NCI-H1930 (cell line): ENCODE measurements at places on chromosomes 2 and 18.
A peak's percentile ranks its signal among the peaks of the same experiment; 100 is the strongest.

GRCh38 chr2:225998653-225999052, 599.1 kb downstream of the NYAP2 start:
- DNase-seq, result no peak

DNA sequence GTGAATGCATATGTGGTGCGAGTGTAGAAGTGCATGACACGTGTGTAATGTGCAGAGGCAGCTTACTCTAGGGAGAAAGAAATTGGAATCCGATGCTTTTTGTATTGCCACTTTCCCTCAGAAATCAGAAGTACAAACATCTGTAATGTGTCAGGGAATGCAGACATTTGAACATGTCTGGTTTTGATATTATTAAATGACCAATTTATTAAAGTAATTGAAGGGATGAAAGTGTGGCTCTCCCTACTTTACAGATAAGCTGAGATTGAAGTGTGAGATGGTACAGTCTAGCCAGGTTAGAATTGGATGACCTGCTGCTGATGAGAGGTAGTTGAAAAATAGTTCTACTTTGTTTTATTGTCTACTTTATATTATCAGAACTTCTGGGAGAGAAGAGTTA, 74.5 kb upstream of the NT5C1B start:
- no peak for DNase-seq

GRCh38 chr2:238426568-238427434, at the start of gene ASB1:
ASB1 (plus strand) TSS chr2:238426927; CDS start chr2:238427071, 144 bp downstream.
- DNase-seq, result peak; percentile 64

DNA sequence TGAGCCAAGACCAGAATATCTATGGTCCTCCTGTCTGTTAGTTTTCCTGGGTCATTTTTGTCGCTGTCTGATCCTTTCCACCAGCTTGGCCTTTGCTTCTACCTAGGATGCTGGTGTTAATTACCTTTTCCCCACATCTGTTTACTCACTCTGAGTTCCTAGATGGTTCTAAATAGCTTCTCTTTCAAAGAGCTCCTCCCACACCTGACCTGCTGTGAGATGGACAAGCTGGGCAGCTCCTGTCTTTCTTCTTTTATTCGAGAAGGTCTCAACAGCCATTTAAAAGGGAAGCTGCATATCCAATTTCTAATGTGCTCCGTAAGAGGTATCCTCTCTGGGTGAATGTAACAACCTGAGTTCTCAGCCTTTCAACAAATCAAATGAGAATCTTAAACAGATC, 156.2 kb downstream of the HRH4 start:
- DNase-seq, result peak; percentile 21

DNA sequence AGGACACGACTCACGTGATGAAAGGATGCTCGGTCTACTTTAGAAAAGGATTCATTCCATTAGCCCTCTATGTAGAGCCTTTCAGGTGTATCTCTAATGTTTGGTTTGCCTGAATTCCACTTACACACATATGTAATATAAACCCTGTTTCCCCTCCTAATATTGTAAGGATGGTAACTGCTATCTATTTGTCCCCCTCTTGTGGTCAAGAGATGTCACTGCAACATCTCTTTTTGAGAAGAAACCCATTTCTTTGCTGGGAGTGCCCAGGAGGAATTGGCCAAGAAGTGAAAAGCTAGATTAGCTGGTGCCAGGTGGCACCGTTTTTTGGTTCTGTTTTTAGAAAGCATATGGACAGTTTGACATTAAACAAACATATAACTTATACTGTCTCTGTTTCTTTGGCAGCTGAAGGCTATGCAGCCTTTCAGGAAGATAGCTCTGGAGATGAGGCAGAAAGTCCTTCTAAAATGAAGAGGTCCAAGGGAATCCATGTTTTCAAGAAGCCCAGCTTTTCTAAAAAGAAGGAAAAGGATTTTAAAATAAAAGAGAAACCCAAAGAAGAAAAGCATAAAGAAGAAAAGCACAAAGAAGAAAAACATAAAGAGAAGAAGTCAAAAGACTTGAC, 41.2 kb downstream of the RALBP1 start:
- DNase-seq, result no peak

- DNase-seq, result no peak
Measured at GRCh38 chr2:54967759-54968365, 82.4 kb downstream of the RTN4 start.

GRCh38 chr2:234795272-234795920, 156.4 kb upstream of the SH3BP4 start:
- no peak for DNase-seq

- no peak for DNase-seq
Measured at GRCh38 chr2:232588031-232588430, 37.5 kb downstream of the EIF4E2 start.

DNA sequence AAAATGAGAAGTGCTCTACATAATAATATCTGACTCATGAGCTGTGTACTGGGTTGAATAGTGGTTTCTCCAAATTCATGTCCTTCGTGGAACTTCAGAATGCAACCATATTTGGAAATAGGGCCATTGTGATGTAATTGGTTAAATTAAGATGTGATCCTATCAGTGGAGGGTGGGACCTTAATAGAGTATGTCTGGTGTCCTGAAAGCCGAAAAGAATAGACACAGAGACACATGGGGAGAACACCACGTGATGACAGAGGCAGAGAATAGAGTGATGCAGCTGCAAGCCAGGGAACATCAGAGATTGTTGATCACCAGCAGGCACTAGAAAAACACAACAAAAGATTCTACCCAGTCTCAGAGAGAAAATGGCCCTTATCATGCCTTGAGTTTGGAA, 310.1 kb downstream of the EXOC6B start:
- DNase-seq, result no peak

DNA sequence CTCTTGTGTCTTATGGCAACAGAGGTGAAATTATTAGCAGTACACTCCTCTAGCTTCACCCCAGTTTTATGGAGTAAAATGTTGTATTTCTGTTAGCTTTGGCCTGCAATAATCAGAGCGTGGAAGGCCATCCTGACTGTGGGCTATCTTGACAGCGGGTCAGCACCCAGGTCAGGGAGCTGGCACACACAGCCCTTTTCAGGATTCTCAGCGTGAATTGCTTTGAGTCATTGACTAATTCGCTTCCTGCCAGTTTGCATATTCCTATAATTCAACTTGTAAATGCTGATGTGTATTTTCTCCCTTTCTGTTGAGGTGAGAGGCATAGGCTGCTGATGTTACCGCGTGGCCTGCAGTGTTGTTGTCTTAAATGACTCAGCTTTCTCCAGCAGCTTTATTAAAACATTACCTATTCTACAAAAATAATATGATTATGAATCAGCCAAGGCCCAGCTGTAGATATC, 109.6 kb upstream of the EML6 start:
- no peak for DNase-seq

DNA sequence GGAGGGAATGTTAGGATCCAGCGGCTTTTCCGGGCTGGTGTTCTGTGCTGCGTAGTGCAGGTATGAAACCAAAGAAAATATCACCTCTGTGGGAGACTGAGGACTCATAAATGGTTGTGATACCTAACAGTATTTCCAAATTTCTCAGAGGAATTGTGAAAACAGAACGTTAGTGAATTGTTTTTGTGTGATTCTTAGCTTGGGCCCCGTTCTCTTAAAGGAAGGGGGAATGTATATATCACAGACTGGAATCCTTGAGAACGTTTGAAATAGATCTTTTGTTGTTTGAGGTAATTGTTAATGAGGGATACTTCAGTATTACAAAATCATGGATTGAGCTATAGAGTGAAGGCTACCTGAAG, 834 bp downstream of the ZNF638 start:
- no peak for DNase-seq

DNA sequence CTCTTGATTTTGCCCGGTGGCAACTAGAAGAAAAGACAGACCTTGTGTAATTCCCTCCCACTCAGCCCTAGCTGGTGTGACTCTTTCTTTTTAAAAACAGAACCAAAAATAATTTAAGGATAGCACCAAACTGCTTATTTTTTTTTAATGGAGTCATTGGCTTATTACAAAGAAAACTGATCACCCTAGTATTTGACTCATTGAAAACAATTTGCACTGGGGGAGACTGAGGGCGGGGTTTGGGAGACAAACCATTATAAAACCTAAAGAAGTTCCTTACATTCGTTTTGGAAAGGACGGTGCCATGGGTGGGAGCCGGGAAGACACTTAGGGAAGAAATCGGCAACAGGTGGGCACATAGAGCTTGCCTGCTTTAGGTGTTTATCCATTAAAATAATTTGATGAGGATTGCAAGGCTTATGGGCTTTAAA, 2.5 kb downstream of the PAX3 start:
- no peak for DNase-seq

- no peak for DNase-seq
Measured at GRCh38 chr2:96100893-96101304, 15.5 kb downstream of the ADRA2B start.

- DNase-seq, result no peak
Measured at GRCh38 chr2:133753665-133754064, 185.4 kb upstream of the NCKAP5 start.

GRCh38 chr2:73823916-73824523, 4.7 kb upstream of the STAMBP start:
- DNase-seq, result peak; percentile 62

DNA sequence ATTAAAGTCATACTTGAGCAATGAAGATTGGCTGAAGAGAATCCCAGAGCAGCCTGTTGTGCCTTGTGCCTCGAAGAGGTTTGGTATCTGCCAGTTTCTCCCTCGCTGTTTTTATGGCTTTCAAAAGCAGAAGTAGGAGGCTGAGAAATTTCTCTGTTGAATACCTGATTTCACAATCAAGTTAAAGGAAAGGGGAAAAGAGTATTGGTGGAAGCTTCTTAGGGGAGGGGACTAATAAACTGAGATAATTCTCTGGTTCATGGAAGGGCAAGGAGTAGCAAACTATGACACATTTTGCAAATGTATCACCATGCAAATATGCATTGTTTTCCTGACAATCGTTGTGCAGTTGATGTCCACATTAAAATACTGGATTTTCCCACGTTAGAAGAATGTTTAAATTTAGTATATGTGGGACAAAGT, at the start of gene IL1B:
IL1B (minus strand) TSS at position 85 of the 423 bp plus-strand sequence. CDS start 550 bp downstream, outside the sequence.
- DNase-seq, result no peak

- no peak for DNase-seq
Measured at GRCh38 chr18:9707381-9708056, 582 bp upstream of the RAB31 start.

DNA sequence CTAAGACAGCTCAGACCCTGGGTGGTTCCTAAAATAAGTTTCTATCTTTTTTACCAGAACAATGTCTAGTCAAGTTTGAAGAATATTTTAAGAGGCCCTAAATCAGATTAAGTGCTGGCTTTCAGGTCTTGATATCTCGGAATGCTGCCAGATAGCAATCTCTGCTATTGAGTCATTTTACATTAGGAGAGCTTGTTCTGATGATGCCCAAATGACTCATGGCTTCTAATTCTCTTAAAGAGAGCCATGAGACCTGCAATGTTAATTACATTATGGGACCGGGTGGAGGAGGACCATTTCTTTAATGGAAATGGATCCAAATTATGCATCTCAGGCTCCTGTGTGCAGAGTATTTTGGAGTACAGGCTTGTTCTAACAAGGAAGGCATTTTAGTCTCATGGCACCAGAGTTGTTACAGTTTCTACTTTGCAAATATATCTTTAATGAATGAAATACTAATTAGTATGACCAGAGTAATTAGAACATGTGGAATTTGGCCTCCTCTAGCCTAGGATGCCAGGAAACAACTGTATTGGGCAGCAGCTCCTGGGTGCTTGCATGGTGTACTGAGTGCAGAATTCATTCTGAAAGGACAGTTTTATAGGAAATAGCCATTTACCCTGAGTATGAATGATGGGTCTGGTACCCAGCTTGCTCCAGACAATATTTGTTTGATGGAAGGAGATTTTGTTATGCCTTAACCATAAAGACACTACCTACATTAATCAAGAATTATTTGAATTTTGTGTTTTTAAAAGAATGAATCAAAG, 94.0 kb upstream of the SULT1C3 start:
- no peak for DNase-seq

DNA sequence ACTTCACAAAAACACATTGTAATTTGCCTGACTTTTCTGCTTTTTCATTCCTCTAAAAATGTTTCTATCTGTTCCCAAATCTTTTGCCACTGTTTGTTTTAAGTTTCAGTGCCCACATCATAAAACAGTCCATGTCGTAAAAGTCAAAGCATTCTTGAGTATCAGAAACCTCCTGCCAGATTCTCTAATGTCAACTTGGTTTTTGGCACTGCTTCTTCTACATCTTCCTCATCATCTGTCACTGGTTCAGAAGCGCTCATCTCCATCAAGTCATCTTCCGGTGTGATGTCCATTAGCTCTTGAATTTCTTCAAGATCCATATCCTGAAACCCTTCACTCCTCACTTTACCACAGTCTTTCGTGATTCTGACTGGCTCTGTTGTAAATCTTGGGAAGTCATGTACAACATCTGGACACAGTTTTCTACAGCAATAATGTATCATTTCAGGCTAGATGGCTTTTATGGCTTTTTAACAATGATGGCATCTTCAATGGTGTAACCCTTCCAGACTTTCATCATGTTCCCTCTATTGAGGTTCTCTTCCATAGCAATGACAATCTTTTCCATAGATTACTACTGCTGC, 19.6 kb downstream of the CUL3 start:
- no peak for DNase-seq

DNA sequence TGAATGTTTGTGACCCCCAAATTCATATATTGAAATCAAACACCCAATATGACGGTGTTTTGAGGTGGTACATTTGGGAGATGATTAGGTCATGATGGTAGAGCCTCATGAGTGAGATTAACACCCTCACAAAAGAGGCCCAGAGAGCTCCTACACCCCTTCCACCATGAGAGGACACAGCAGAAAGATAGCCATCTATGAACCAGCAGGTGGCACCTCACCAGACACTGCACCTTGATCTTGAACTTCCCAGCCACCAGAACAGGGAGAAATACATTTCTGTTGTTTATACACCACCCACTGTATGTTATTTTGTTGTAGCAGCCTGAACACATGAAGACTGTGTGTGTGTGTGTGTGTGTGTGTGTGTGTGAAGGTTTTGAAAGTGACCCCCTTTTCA, 58.1 kb downstream of the ST3GAL5 start:
- no peak for DNase-seq

- DNase-seq, result no peak
Measured at GRCh38 chr18:79697976-79698375, 18.4 kb downstream of the CTDP1 start.

GRCh38 chr18:32301976-32302743, 112.3 kb downstream of the MEP1B start:
- DNase-seq, result no peak

GRCh38 chr2:144215701-144216675, 303.9 kb downstream of the ZEB2 start:
- no peak for DNase-seq

DNA sequence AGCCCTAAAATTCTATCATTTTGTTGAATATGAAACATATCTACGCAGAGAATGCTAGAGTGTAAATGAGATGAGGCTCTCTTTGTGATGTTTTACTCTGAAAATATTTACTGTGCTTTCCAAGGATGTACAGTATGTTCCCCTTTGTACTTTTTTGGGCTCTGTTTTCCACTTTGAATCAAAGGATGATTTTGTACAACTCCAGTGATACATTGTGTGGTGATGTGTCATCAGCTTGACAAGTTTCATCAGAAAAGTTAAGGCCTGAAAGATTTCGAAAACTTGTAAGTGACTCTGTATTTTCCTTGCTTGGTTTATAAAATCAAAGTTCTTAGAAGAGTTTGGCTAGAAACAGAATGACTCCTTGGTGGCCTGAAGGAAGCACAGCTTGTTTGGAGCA, 206.3 kb downstream of the LTBP1 start:
- no peak for DNase-seq

GRCh38 chr2:64876137-64876647, 113.0 kb upstream of the SLC1A4 start:
- DNase-seq, result no peak

- DNase-seq, result no peak
Measured at GRCh38 chr2:234674781-234675201, 177.9 kb upstream of the ARL4C start.
